GM23338 (cell line): ENCODE measurements at places on chromosomes 4 and X.
A peak's percentile ranks its signal among the peaks of the same experiment; 100 is the strongest.

- no peak for DNase-seq
- peaks cover 65% of the 10 kb centered on the region for H3K4me1 ChIP-seq
- H3K4me3 ChIP-seq, result no peak overlapping the region
- H3K27me3 ChIP-seq, result no peaks in the 10 kb centered on the region
These were observed 30.0 kb downstream of the AFAP1 start for GRCh38 chr4:7909463-7910262.

DNA sequence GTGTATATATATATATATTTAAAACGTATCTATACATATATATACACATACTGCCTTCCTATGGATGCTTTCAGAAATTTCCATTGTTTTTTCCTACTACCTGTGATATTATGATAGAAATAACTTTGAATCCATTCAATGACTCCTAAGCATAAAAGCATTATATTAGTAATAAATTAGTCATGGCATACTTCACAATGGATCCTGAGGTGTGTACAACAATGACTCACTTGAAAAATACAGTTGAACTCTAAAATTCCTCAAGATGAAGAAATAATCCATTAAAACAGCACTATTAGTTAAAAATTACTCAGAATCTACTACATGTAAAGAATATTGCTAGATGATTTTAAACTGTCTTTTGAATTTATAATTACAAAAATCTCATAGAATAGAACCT is 201.1 kb downstream of the STPG2 start:
- no peak overlapping the region for H3K4me3 ChIP-seq
- no peaks in the 10 kb centered on the region for H3K36me3 ChIP-seq
- no peaks in the 10 kb centered on the region for H3K27me3 ChIP-seq

- no peaks in the 10 kb centered on the region for H3K4me1 ChIP-seq
- H3K36me3 ChIP-seq, result no peaks in the 10 kb centered on the region
- DNase-seq, result no peak
- no peaks in the 10 kb centered on the region for H3K27me3 ChIP-seq
- H3K27ac ChIP-seq, result no peak overlapping the region
- no peak overlapping the region for H3K4me3 ChIP-seq
These were observed 3.8 kb upstream of the MMGT1 start for GRCh38 chrX:135977611-135978010.

DNA sequence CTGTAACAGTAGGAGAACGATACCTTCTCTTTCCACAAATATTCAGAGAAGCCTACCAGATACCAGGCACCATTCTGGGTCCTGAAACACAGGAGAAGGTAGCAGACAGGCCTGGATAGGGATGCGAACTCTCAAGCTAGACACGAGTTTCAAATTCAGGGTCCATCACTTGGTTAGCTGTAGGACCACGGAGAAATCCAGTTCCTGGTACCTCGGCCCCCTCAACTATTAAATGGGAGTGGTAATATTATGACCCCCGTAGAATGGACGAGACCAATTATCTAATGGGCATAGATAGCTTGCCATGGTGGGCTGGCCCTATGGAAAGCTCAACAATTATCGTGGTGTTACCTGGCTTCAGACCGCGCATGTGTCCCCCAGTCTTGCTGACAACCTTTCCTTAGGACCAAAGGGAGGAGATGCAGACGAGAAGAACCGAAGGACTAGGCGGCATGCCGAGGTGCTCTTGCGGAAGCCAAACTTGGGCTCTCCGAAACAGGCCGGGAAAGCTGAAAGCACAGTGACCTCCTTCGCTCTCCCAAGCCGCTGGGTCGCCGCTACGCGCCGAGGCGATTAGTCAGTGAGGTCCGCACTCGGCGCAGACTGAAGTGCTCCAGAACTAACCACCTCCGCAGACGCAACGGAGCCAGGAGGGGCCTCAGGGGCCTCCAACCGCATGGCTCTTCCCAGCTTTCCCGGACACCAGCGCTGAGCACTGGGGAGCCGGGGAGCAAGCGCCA is 19.6 kb downstream of the NKX3-2 start:
- peaks cover 69% of the 10 kb centered on the region for H3K4me1 ChIP-seq
- H3K27me3 ChIP-seq, result peaks cover 100% of the 10 kb centered on the region
- no peak overlapping the region for H3K27ac ChIP-seq
- H3K36me3 ChIP-seq, result no peaks in the 10 kb centered on the region
- peak; percentile 77 for DNase-seq
- H3K4me3 ChIP-seq, result peak overlapping the region; percentile 48

DNA sequence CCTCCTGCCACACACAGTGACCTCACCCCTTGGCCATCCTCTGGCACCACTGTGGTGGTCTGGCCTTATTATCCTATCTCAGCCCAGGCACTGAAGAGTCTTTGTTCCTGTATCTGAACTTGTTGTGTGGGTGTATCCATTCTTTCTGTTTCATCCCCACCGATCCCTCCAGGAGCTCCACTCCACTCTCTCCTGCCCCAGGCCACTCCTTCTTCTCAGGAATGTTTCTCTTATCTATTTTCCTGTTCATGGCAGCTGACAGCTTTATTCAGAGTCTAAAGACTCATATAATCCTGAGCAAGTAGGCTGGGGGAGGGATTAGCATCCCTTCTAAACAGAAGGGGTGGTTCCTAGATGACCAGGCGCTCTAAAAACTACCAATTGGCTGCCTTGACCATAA is 150.0 kb downstream of the ANAPC10 start:
- no peaks in the 10 kb centered on the region for H3K27me3 ChIP-seq
- H3K4me3 ChIP-seq, result no peak overlapping the region
- peak; percentile 3 for DNase-seq
- H3K4me1 ChIP-seq, result peaks cover 6% of the 10 kb centered on the region; the same call in 1 of the 2 replicates
- H3K36me3 ChIP-seq, result no peaks in the 10 kb centered on the region
- no peak overlapping the region for H3K27ac ChIP-seq

GRCh38 chrX:71541210-71542022 is 8.5 kb downstream of the OGT start:
- DNase-seq, result no peak
- peak overlapping the region; percentile 32; the same call in 1 of the 2 replicates for H3K4me3 ChIP-seq
- peak overlapping the region; percentile 45; the same call in 1 of the 2 replicates for H3K27ac ChIP-seq
- H3K27me3 ChIP-seq, result no peaks in the 10 kb centered on the region
